BE2C (cell line): ENCODE measurements at places on chromosomes 3 and 15.

DNA sequence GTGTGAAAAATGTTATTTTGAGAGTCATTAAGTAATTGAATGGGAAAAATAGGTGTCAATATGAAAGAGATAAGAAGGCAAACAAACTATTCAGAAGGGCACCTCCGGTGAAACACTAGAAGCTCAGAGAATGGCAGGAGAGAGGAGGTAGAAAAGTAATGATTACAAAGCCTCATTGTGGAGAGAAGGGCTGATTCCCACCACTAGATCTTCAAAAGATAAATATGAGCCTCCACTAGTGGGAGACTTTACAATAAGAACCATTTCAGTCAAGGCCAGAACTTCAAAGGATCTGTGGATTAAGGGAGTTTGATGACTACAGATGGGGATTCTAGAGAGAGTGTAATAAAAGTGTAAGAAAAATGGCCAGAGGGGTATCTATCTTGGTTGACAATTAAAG is 535.6 kb downstream of the NLGN1 start:
- DNase-seq, result no peak

GRCh38 chr3:86984271-86984670 is 6.7 kb downstream of the VGLL3 start:
- DNase-seq, result no peak

DNA sequence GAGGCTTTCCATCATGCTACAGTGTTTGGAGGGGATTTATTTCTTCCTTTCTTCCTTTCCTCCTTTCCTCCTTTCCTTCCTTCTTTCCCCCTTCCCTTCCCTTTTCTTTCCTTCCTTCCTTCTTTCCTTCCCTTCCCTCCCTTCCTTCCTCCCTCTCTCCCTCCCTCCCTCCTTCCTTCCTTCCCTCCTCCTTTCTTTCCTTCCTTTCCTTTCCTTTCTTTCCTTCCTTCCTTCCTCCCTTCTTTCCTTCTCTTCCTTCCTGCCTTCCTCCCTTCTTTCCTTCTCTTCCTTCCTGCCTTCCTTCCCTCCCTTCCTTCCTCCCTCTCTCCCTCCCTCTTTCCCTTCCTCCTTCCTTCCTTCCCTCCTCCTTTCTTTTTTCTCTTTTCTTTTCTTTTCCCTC is 127.2 kb downstream of the EPHA3 start:
- no peak for DNase-seq

DNA sequence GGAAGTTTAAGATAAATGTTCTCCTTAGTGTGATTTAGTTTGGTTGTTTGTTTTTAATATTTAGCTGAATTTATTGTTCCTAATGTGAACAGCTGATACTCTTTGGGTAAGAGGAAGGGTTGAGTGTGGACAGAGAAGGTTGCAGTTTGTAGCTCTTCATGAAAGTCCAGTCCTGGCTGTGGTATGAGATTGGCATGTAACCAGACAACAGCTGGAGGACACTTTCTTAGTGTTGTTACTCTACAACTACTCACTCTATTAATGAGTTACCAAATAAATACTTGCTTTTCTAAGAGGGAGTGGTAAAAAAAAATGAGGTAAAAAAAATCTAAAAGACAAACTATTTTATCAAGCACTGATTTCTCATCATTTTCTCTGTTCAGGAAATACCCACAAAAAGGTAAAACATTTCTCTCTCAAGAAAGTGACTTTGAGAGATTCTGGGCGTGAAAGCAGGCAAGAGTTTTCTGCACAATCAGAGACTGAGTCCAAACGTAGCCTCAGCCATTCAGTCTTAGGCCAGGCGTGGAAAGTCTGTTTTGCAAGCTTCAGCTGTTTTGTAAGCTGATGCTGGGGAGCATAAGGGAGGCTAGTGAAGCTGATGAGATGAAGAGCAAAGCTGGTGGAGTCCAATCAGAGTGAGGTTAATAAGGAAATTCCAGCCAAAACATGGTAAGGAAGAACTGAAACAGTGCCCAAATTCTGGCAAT is 138.5 kb upstream of the ARPP21 start:
- DNase-seq, result no peak

DNA sequence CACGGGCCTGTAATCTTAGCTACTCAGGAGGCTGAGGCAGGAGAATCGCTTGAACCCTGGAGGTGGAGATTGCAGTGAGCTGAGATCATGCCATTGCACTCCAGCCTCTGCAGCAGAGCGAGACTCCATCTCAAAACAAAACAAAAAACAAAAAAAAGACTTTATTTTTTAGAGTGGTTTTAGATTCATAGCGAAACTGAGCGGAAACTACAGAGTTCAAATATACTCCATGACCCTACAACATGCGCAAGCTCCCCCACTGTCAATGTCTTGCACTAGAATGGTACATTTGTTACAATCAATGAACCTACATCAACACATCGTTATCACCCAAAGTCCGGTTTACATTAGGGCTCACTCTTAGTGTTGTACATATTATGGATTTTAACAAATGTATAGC is 2.2 kb upstream of the CRTAP start:
- DNase-seq, result no peak

GRCh38 chr3:30964612-30965011 is 70.2 kb upstream of the GADL1 start:
- no peak for DNase-seq

- DNase-seq, result no peak
Observed at GRCh38 chr15:57565311-57565710, 26.4 kb upstream of the MYZAP start.

GRCh38 chr15:60389261-60390077 is 8.3 kb downstream of the ANXA2 start:
- no peak for DNase-seq

DNA sequence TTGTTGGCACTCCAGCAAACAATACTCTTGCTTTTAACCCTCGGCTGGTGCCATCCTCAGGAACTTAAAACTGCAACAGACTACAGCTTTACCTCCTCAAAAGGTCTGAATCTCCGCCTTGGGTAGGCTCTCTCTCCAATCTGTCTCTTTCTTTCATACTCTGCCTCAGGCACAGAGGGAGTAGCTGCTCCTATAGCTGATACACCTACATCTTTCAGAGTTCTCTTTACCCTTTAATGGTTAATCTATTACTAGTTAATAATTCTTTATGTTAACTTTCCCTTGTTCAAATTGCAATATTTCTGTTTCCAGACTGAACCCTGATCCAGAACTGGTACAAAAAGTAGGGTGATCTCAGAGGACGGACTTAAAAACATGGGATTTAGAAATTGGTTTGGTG is 66.2 kb downstream of the MAP4 start:
- DNase-seq, result no peak

GRCh38 chr3:124156866-124157712 is 165.2 kb upstream of the ROPN1 start:
- no peak for DNase-seq

DNA sequence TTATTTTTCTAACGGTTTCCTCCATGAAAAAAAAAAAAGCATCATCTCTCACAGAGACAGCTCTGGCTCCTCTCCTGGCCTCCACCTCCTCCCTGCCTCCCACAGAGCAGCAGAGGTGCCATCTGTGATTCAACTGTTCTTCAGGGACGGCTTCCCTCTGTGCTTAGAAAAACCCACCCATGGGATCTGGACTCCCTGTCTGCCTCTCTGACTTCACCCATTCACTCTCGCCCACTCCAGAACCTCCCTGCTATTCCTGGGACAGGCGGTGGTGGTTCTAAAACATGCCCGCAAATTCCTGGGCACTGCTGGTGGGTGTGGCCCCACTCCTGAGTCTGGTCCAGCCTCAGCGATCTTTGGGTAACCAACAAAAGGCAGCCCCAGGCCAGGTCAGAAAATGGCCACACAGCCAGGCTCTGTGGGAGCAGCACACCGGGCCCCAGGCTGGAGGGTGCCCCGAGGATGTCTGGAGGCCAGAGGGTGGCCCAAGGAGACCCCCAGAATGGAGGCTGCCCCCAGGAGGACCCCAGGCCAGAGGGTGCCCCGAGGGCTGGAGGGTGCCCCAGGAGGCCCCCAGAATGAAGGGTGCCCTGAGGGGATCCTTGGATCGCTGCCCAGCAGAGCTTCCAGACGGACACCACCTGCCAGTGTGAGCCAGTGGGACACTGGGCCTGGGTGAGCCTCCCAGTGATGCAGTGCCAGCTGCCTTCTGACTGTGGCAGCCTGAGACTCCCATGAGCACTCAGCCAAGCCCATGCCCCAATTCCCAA is 2.6 kb upstream of the CHST13 start:
- no peak for DNase-seq

GRCh38 chr15:54859982-54860381 is 336.8 kb downstream of the RSL24D1 start:
- DNase-seq, result no peak

DNA sequence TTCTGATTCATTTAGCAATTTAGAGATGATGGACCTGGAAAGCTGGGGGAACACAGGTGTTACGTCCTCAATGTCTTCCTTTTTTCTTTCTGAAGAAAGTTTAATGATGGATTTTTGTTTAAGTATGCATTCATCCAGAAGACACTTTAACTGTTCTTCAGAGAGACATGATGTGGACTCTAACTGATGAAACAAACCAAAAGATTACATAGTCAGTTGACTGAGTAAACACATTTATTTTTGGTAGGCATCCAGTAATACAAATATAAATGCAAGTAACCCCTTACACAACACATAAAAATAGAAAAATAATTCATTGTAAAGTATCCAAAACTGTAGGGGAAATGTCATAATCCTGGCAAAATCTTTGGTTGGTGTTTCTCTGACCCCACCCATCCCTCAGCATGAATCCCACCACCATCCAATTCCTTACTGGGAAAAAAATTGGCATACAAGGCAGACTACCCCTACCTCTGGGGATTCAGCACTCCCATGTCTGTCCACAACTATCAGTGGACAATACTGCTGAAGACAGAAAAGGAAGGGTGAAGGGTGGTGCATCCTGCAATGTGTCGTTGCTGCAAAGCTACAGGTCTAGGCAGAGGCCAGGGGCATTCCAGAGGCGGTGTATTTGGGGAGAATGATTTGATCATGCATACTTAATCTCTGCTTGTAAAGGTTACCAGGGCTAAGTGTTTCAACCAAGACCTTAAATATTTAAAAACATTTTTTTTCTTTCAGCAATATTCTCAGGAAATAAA is 37.4 kb downstream of the THBS1 start:
- no peak for DNase-seq

DNA sequence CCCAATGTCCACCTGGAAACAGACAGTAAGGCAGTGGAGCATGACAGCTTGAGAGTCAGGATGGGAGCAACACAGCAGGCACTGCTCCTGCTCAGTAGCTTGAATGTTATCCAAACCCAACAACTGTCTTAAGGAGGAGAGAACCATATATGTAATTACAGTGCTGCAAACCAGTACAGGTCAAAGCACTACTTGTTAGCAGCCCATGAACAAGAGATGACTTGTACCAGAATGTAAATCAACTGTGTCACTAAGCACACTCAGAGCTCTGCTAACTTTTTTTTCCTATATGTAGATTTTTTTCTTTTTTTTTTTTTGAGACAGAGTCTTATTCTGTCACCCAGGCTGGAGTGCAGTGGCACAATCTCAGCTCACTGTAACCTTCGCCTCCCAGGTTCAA is 87.1 kb downstream of the ANO10 start:
- no peak for DNase-seq
